ENCODE measurements at places on chromosomes 16 and 17.

GRCh38 chr17:17420561-17421269, 56.1 kb upstream of the MED9 start:
- no peak for DNase-seq

DNA sequence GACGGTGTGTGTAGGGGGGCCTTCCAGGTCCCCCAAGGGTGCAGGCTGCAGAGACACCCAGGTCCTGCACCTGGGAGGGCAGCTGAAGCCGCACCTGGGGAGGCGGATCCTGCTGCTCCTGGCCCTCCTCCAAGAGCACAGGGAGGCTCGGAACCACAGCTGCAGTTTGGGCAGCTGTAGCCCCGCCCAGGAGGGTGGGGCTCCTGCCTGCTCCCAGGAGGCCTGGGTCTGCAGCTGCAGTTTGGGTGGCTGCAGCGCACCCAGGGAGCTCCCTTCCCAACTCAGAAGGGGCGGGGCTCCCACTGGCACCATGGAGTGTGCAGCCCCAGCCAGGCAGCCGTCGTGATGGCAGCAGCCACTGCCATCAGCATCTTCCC, 69.4 kb upstream of the NKD1 start:
- DNase-seq, result no peak

GRCh38 chr16:56038564-56039098, 152.7 kb upstream of the GNAO1 start:
- no peak for DNase-seq

DNA sequence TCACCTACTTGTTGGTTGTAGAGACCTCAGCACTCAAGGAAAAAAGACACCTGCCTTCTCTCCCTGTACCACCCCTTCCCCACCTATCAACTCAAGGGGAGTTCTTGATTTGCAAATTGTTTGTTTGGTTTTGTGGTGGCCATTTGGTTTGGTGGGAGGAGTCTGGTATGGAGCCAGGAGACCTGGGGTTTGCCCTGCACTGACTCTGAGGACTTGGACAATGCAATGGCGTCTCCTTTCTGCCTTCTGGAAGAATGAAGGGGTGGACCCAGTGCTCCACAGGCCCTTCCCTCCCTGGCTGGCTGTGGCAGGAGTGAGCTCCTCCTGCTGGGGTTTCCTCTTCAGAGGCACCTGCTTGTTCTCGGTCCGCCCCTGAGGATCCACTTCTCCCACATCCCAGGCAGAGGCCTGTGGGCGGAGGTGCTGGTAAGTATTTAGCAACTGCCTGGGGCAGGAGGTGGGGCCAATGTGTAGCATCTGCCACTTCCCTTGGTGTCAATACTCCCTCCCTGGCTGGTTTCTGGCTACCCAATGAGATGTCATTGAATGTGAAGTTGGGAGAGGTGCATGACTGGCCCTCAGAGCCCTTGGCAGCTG, 164.5 kb downstream of the NTN1 start:
- DNase-seq, result no peak

- no peak for DNase-seq
These were observed 3.8 kb upstream of the DYNLL2 start for GRCh38 chr17:58079300-58080033.

GRCh38 chr16:80025236-80025635, 424.7 kb upstream of the MAF start:
- DNase-seq, result no peak

DNA sequence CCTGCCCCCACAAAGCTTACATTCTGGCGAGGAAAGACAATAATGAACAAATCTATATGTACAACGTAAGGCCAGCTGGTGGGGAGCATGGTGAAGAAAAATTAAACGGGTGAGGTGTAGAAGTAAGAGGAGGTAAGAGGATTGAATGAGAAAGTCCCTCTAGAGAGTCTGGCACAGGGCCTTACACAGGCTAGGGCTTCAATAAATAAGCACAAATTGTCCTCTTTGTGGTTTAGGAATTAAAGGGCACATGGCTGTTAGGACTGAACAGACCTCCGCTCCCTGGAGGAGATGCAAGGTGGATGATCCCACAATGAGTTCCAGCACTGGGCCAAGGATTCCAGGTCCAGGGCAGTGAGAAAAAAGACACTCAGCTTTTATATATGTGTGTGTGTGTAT, 43.1 kb upstream of the HAPSTR1 start:
- DNase-seq, result no peak

DNA sequence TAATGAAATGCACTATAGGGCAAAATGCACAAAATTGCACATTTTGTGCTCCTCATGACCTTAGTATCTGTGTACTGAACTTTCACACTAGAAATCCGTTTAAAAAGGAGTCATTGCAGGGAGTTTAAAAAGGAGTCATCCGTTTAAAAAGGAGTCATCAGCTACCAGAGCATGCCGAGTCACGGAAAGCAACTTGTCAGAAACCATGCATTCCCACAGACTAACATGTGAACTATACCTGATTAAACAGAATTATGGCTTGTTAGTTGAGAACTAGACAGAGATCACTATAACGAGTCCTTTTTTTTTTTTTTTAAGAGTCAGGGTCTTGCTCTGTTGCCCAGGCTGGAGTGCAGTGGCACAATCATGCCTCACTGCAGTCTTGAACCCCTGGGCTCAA, 35.9 kb downstream of the SLC6A4 start:
- no peak for DNase-seq

DNA sequence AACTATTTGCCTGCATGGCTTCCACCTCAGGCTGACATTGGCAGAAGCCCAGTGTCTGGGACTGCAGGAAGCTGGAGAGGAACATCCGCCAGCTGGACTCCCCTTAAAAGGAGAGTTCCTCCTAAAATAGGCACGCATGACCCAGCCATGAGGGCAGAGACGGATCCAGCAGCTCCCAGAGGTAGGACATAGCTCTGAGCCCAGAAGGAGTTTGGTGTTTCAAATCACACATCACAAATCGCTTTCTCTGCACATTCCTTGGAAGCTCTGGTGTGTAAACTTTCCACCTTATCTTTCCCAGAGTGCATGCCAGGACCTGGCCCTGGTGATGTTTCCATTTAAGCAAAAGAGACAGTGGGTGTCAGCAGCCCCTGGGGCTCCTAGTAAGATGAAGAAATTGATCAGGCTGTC, 231.1 kb upstream of the CDH5 start:
- no peak for DNase-seq

DNA sequence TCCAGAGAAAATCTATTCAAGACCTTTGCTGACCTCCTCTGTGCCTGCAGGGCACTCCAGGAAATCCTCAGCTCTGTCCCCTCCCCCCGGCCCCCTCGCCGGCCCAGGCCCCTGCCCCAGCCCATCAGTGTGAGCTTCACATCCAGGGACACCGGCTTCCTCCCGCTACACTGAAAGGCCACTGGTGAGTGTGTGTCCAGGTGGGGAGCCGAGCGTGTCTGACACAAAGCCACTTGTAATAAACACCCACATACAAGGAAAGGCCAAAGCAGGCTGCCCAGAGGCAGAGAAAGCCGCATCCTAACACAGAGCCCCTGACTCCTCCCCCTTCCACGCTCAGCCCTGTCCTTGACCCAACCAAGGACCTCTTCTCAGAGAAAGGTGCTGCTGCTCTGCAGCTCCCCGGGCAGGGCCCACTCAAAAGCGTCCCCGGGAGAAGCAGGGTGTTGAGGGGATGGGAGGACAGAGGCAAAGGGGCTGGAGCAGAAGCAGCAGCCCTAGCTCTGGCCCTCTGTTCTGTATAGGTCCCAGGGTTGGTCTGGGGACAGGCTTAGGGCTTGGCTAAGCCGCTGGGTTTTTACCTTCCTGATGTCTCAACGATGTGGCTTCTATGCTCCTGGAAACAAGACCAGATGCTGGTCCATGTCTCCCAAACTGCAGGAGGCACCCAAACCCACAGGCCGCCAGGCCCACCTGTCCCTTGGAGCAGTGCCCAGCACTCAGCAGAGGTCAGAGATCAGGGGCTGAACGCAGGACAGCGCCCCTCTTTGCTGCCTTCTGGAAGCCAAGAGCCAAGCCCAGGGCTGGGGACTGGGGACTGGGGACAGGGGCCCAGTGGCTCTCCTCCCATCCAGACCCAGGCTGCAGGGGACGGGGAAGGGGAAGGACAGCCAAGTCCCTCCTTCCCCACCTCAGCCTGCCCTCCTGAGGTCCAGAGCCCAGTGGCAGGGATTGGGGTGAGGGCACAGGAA, 15.3 kb downstream of the MNT start:
- no peak for DNase-seq

DNA sequence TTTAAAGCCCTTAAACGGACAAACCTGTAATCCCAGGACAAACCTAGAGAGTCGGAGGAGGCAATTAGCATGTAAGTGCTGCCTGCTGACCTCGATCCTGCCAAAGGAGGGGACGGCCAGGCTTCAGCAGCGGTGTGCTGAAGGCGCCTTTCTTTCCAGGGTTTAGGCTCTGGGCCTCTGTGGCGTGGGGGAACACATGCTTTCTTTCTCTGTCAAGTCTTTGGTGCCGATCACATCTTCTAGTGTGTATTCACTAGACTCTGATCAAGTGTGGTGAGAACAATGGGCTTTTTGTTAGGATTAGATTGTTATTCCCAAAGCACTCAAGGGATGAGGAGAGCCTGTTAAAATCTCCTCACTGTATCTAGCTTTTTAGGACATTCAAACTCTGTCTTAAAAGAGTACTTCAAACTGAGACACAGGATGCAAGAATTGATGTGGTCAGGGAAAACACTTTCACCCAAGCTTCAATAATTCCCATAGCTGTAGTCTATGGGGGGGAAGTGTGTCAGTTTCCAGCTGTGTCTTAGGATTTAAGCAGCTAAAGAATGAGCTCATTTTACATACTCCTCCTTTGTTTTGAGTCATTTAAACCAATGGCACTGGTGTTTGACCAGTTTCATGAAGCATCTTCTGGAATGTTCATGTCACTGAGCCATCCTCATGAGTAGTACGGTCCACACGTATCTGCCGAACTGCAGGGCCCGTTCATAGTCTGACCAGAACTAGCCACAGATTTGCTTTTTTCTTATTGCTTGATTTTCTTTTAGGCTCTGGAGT, 51.2 kb downstream of the RPA1 start:
- no peak for DNase-seq
